ENCODE measurements at places on chromosomes 16 and 17.
A peak's percentile ranks its signal among the peaks of the same experiment; 100 is the strongest.

GRCh38 chr17:3017936-3018335 lies 45.5 kb downstream of the OR1D5 start:
- no peak for DNase-seq

- DNase-seq: no peak
These were observed 56.4 kb downstream of the CNGB1 start for GRCh38 chr16:57914244-57915173.

DNA sequence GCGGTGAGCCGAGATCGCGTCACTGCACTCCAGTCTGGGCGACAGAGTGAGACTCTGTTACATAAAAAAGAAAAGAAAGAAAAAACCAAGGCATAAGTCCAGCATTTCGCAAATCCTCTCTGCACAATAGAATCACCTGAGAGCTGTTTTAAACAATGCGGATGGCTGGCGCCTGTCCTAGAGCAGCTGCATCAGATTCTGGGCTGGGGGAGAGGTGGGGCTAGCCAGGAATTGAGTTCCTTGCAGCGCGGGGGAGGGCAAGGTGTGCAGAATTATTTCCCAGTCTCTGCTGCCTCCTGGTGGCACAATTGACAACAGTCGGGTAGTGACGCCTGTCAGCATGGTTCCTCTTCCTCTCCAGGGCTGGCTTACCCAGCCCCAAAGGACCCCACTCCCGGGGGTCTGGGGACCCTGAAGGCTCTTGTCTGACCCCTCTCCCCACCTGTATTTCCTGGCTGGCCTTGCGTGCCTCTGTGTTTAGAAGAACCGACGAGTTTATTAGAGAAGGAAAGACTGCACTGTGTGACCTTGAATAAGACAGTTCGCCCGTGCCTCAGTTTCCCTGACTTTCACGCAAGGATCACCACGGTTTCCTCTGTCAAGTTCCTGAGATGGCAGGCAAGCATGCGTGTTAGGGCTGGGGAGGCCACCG lies 41.1 kb upstream of the PLCG2 start:
- DNase-seq: peak; percentile 93

DNA sequence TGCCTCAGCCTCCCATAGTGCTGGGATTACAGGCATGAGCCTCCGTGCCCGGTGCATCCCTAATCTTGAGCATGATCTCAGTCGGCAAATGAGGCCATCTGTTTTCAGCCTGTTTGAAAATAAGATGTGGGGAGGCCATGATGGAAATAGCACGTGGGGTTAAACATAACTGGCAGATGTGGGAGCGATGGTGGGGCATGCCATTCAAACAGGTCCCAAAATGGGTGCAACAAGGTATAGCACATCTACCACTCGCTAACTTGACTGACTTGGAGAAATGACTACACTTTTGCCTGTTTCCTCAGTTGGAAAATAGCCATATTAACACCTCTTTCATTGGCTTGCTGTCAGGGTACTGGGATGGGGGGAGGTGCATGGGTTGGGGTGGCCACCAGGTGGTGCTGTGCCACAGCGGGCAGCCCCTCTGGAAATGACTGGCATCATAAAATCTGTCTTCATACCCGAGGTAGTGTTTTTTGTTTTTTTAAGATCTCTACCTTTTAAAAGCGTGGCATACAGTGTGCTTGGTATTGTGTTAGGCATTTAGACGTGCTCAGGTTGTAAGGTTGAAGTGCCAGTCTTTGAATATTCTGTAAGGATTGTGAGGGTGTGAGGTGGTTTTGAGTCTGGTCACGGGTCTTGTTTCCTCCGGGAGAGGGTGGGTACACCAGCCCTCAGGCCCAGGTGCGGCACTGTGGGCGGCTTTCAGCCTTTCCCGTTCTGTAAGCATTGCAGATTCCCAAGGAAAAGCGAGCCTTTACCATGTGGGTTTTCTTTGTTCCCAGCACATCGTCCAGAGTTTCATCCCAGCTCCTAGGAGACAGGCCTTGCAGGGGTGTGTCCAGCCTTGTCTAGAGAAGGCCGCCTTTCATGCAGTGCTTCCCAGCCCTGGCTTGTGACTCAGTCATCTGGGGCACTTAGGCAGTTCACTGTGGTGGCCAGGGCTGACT lies 2.9 kb upstream of the TTYH2 start:
- peak; percentile 94 for DNase-seq

GRCh38 chr16:57846078-57846697 lies 43.9 kb upstream of the KIFC3 start:
- DNase-seq: no peak

DNA sequence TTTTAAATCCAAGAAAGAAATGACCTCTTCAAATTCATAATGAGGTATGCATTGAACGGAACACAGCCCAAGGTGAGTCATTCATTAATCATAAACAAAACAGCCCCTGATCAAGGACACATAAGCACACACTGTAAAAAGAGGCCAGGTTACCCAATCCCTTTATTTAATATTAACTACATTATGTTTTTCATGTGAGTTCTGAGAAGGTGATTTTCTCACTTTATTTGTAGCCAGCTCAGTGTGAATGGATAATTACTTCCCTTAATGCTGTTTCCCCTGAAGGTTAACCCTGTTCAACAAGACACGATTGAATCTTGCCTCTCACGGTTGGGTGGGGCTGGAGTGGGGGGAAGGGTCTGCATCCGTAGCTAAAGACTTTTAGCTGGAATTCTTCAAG lies 257.3 kb upstream of the SALL1 start:
- no peak for DNase-seq

- DNase-seq: peak; percentile 62
These were observed 1.7 kb upstream of the STAT5A start for GRCh38 chr17:42286411-42287221.

GRCh38 chr17:2595716-2596115 lies 2.3 kb downstream of the PAFAH1B1 start:
- no peak for DNase-seq

DNA sequence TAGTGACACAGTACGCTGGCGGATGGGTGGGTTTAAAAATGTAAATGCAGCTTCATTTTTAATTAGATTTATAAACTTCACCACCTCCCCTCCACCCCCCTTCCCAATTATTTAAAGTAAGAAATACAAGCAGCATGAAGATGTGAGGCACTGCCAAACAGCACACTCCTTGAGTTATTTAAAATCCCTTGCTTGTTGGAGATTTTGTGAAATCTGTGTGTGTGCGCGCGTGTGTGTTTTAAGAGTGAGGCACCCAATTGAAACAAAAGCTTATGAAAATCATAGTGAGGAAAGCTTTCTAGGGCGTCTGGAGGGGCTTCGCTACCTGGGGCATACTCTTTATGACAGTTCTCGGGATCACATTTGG lies 219.6 kb upstream of the IRX3 start:
- no peak for DNase-seq

GRCh38 chr16:89103156-89103555 lies 9.5 kb downstream of the ACSF3 start:
- no peak for DNase-seq

- no peak for DNase-seq
These were observed 11.8 kb downstream of the ASPHD1 start for GRCh38 chr16:29912087-29912486.

DNA sequence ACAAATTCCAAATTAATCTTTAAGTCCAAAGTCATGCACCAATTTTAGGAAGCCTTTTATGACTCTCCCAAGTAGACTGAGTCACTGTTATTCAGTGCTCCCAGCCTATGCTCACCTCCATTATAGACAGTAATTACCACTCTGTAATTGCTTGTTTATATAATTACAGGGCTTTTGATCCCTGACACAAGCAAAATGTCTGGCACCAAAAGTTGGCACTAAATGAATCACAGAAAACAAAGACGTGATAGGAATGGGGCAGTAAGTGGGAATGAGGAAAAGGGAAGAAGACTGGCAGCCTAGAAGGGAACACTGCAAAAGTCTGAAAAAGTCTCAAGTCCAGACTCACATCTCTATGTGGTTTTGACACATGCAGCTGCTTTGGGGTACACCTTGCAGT lies 94.1 kb downstream of the SLC39A11 start:
- no peak for DNase-seq

GRCh38 chr17:3506054-3506453 lies 30.3 kb downstream of the ASPA start:
- no peak for DNase-seq

- no peak for DNase-seq
These were observed 3.3 kb downstream of the ASPHD1 start for GRCh38 chr16:29903590-29903989.

GRCh38 chr17:42678951-42679491 lies 2.2 kb upstream of the PLEKHH3 start:
- DNase-seq: peak; percentile 80

DNA sequence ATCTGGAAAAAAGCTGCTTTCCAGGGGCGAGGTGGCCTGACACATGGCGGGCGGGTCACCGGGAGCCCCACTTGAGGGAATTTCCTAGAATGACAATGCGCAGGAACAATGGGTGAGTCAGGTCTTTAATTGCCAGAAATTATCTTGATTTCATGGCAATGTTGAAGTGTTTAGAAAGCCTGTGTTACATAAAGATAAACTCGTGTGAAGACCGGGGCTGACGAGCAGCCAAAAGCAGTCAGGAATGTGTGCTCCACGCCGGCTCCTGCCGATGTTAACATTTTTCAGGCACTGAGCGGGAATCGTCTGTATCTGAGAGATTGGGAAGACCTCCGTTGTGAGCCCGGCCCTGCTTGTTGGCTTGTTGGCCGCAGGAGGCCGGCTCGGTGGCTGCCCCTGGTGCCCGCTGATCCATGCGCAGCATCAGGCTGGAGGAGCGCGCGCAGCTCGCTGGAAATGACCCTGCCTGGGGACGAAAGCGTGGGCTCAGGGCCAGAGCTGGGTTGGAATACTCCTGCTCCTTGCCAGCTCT lies 353.1 kb downstream of the FOXL1 start:
- DNase-seq: peak; percentile 49

GRCh38 chr17:82981141-82981730 lies 98.2 kb upstream of the METRNL start:
- DNase-seq: no peak

- no peak for DNase-seq
These were observed 45.3 kb downstream of the WNT3 start for GRCh38 chr17:46773221-46773605.

- DNase-seq: no peak
These were observed 30.6 kb downstream of the C16orf74 start for GRCh38 chr16:85720302-85720637.

- DNase-seq: peak; percentile 77
These were observed 106.2 kb downstream of the XYLT1 start for GRCh38 chr16:17364319-17365210.

DNA sequence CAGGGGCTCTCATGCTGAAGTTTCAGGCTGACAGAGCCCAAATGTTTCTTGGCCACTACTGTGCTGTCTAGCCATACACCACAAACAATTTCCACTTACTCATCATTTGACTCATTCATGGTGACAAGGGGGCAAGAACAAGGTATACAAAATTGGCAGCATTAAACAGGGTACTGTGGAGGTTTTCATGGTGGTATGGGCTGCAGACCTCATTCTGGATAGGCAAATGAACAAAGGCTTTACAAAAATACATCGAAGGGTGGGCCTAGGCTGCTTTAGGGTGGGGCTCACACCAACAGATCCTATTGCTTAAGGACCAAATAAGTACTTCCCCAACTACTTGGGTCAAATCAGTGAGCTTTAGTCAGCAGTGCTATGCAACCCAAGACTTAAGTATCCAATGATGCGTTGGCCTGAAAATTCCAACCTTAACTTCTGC lies 53.0 kb downstream of the N4BP1 start:
- DNase-seq: no peak

DNA sequence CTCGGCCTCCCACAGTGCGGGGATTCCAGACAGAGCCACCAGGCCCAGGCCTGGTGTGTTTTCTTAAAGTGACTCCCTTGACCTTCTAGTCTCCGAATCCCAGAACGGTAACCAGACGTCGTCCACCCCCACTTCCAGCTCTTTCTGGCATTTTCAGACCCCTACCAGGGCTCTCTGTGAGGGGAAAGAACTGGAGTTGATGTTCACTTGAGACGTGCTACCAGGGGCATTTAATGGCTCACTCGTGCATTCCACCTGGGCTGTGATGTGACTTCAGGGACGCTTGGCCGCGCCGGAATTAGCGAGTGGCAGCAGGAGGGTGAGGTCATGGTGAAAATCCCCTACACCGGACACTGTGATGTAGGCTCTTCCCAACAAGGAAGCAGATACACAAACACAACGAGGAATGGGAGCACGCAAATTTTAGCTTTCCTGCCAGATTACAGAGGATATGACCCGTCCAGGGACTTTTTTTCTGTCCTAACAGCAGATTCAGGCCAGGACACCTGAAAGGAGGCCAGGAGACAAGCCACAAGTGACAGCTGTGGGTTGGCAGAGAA lies 1.1 kb upstream of the GNA13 start:
- DNase-seq: no peak

DNA sequence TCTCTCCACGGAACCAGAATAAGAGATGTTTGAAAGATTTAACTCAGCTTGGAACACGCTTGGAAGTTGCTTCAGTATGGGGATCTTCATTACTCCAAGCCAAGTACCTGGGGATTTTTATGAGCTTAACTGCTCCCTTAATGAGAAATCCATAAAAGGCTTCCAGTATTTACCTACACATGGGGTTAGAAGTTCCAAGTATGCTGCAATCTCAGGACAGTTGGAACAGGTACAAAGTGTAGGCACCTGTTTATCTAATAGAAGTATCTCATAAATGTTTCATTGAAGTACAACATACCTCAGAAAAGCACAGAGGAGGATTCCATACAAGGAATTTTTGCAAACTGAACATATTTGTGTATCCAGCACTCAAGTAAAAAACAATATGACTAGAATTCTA lies 161.6 kb upstream of the PIRT start:
- no peak for DNase-seq

- DNase-seq: no peak
These were observed 5.2 kb downstream of the TMUB2 start for GRCh38 chr17:44191941-44192496.

GRCh38 chr16:70777973-70778406 lies 23.0 kb downstream of the VAC14 start:
- no peak for DNase-seq

DNA sequence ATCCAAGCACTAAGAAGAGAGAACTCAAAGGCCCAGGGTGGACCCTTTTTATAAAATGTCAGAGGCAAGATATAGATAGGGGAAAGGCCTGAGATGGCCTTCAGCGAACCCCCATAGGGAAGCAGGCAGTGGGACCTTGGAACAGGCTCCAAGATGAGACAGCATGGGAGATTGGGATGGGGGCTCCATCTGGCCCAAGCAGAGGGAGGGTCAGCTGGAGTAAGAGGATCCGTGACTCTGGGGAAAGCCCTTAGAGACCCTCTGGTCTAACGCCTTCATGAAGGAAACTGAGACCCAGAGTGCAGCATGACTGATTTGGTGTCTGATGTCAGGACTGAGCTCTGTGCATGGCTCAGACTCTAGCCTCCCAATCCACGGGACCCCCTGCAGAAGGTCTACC lies 30.8 kb downstream of the C17orf100 start:
- DNase-seq: no peak

DNA sequence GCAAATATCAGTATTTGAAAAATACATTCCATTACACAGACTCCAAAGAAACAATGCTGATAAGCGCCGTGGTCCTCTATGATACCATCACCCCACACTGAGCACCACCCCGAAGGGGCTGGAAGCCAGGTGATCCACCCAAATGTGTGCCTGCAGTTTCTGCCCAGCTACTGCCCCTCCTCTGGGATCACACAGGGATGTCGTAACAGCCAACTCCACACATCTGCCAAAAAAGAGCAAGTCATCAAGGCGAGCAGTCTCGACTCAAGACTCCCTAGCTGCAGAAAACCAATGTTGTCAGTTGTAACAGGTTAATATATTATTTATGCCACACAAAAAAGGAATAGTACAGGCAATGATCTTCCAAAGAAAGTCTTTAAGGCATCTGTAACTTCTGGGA lies 21.0 kb downstream of the CYB5D2 start:
- no peak for DNase-seq
